ENCODE measurements at places on chromosomes 5 and 9.

DNA sequence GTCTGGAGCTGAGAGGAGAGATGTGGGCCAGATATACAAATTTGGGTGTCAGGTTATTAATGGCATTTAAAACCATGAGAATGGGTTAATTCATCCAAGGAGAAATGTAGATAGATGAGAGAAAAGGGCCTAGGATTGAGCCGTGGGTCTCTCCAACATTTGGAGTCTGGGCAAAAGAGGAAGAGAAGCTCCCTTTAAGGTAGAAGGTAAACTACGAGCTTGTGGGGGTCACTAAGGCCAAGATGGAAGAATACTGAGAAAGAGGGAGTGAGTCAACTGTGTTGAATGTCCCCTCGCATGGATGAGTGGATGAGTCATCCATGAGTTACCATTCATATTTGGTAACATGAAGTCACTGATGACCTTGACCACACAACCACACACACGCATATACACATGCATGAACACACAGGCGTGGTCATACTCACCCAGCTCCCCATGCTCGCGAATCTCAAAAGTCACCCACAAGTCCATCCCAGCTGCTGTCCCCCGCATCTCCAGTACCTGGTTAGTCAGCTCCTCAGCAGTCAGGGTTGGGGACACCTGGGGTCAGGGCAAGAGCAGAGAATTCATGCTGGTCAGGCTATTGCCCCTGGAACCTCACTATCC is 6.8 kb upstream of the FCHSD1 start:
- DNase-seq, result no peak

DNA sequence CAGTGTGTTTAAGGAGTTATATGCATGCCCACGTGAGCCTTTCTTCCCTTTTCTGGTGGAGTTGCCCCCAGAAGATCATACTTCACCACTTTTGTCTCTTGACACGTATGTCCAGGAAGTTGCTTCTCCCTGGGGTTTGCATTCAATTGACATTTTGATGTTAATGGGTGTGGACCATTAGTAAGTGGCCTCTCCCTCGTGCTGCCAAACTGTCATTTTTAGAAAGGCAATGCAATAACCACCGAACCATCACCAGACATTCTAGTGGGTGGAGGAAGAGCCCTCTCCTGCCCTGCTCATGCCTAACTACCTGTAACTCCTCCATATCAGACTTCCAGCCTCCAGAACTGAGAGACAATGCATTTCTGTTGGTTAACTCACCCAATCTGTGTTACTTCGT is 290.8 kb downstream of the ATPSCKMT start:
- no peak for DNase-seq

DNA sequence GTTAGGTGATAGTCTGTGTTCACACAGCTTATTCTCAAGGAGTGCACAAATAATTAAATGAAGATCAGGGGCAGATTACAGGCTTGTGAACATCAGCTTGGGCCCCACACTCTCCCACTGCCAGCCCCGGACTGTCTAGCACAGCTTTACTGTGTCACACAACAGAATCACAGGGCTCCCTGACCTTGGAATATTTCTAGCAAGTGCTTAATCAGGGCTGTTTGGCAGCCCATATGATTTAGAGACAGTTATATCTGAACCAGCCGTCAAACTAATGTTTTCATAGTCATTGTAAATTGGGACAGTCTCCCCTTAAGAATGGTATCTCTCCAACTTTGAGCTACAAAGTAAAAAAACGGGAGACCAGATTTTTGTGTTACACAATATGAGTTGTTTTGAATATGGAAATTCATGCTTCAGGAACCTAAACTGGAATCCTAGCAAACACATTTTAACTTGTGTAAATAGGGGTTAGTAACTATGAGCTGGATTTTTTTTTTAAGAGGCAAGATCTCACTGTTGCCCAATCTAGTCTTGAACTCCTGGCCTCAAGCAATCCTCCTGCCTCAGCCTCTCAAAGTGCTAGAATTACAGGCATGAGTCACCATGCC is 517.6 kb downstream of the BNC2 start:
- DNase-seq, result no peak

DNA sequence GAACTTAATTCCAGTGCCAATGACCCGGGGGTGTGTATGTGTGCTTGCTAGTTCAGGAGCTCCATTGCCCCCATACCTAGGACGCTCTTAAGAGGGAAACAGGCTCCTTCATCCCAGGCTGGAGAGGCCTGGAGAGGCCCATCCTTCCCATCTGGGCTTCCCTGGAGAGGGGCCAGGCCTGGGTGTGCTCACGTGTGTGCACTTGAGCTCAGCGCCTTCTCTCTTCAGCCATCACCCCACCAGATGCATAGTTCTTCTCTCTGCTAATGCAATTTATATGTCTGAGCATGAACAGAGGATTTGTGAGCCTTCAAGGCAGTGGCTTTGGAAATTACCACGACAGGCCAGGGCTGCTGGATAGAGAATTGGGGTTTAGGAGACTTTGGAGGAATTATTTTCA is 48.6 kb upstream of the SHB start:
- no peak for DNase-seq

DNA sequence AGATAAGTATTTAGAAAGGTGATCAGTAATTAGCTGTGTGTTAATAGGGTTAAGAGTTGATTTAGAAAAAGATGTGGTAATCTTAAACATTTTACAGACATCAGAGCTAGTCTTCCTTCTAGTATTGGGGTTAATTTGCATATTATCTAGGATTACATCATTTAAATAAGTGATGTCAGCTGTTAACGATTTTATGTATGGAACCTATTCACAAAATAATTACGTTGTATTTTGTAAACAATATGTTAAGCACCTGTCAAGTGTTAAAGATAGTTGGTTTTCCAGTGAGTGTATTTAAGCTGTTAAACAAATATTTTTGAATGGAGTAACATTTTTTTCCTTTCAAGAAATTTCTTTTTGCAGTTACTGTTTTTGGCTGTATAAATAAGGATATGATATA is 2.2 kb downstream of the DCP2 start:
- DNase-seq, result no peak

DNA sequence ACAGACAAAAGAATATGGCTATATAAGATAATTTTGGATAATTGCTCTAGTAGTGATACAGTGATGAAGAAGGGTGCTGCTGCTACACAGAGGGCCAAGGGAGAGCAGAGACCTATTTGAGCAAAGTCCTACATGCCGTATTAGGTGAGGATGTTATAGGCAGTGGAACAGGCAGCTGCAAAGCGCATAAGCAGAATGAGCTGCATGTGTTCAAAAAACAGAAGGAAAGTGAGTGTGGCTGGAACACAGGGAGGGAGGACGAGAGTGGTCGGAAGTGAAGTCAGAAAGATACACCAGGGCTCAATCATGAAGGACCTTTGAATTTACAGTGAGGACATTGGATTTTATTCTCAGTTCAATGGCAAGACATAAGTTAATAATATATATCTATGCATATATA is 35.4 kb downstream of the ITGA2 start:
- no peak for DNase-seq
